NCI-H69 (cell line): ENCODE measurements at places on chromosomes 11 and 22.

GRCh38 chr11:83662494-83662893 lies 376.3 kb upstream of the CCDC90B start:
- peak; percentile 68 for DNase-seq

DNA sequence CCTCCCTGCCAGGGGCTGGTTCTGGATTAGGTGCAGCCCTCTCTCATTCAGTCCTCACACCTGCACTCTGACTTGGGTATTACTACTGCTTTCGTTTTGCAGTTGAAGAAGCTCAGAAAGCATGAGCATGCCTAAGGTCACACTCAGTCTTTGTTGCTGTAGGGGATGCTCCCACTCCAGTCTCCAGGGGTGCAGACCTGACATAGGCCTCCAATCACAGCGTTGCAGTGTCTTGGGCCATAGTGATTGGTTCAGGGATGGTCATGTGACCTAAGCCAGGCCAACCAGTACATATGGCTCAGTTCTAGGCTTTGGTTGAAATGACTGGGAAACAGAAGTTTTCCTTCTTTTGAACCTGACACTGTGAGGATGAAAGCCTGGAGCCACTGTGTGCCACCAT lies 61.7 kb downstream of the FBXO7 start:
- no peak for DNase-seq

DNA sequence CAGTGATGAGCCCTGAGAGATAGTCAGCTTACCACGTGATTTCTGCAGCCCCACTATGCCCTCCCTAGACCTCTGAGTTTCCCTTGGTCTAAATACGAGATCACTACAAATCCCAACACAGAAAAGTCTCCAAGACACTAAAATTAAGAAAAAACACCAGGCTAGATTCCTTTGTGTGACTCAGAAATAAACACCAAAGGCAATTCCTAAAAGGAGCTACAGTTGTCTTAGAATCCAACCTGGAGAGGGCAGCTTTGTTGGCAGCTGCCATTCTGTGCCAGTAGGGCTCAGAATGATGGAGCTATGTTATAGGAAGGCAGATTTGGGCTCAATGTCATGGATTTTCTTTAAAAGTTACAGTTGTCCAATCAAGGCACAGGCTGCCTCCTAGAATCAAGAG lies 37.1 kb upstream of the HMGXB4 start:
- DNase-seq, result no peak

- DNase-seq, result no peak
Measured at GRCh38 chr11:116782728-116783127, 5.1 kb downstream of the ZPR1 start.

DNA sequence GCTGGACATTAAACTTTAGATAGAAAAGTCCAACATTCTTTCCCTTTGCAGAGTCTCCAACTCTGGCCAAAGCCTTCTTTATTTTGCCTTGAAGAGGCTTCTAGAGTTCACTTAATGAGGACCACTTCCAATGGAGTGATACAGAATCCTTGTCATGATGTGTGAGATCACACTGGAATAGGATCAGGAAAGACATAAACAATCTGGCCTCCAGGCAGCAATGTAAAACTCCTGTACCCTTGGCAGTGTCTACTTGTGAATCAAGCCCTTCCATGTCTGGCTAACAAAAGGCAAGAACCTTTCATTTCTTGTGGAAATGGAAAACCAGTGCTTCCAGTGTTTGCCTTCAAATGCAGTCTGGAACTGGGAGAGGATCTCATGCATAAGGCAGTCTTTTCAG lies 56.5 kb upstream of the FIBIN start:
- DNase-seq, result no peak

DNA sequence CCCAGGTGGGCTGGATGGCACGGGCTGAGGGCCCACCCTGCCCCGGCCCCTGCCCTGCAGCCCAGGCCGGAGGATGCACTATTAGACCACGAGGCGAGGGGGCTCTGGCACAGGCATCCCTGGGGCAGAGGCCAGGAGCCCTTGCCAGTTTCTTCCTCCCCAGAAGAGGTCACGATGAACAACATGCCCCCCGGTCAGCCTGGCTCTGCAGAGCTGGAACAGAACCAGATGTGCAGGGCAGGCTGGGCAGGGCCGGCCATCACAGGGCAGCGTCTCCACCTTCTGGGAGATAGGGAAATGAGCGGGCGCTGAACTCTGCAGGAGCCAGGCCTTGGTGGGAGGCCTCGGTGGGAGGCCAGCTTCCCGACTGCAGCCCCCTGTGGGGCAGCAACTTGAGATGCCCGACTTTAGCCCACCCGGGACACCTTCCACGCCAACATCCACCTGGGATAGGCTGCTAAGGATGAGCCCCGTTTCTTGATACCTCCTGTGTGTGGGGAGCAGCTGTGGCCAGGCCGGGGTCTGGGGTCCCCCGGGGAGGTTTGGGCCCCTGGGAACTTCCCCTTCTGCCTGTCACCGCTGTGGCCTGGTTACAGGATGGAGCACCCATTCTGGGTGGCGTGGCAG lies 21.8 kb upstream of the GNB1L start:
- no peak for DNase-seq

- no peak for DNase-seq
Measured at GRCh38 chr11:77789061-77789730, 31.3 kb downstream of the RSF1 start.

DNA sequence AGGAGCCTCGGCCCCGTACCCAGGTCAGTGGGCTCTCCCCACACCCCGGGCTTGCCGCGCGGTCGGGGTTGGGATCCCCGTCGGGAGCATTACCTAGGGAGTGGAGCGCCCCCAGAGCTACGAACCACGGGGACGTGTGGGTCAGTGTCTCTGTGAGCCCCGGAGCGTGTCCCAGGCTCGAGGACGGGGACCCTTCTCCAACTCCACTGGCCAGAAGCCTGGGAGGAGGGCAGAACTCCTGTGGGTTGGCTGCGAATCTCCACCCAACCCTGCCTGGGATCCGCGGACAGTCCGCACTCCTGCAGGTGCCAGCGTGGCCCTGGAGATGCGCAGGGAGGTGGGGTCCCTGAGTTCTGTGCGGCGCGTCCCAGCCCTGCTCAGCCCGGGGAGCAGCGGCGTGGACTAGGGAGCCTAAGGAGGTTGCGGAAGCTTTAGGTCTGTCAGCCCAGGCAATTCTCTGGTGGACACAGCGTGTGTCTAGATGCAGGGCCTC lies 346 bp downstream of the PPFIBP2 start:
- peak; percentile 21 for DNase-seq

DNA sequence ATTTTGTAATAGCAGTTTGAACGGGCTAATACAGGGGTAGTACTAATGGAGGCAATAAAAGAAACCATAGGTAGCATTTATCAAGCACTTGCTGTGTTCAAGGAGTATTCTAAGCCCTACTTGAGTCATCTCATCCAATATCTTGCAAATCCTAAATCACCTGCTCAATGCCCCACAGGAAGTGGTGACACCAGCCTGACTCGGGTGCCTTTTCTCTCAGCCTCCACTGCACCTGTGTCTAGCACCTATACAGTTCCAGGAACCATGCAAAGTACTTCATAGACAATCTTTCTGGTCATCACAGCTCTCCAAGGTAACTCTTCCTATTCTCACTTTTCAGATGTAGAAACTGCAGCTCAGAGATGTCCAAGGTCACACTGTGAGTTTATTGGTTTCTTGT lies 98.0 kb downstream of the PRR5L start:
- no peak for DNase-seq

GRCh38 chr11:83569134-83569805 lies 283.1 kb upstream of the CCDC90B start:
- DNase-seq, result no peak

DNA sequence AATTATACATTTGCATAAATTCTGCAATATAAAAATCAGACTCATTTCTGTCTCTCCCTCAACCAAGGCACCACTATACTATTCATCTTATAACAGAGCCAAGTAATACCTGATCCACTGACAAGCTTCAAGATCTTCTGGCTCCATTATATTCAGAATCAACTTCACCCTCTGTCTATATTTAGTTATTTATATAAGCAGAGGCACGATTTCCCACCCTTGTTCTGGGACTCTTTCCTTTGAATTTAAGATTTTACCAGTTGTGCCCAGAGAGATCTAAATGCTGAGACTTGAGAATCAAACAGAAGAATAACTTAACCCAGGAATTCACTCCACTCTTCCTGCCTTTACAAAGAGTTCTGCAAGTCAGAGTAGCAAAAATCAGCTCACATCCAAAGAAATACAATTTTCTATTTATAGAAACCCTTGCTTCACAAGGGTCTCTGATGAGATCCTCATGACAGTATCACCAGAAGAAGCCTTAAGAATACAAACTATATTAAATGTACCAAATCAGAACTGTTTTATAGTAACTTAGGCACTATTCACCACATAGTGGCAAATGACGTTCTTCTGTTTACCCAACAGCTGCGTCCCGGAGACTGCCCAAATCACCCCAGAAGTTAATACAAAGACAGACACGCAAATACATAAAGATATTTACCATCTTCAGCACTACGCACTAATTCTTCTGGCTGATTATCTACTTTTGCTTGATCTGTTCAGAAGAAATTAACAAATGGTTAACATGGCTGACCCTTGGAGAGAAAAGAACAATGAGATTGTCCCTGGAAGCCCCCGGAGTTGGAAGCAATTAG lies 32.3 kb upstream of the CCDC89 start:
- no peak for DNase-seq

DNA sequence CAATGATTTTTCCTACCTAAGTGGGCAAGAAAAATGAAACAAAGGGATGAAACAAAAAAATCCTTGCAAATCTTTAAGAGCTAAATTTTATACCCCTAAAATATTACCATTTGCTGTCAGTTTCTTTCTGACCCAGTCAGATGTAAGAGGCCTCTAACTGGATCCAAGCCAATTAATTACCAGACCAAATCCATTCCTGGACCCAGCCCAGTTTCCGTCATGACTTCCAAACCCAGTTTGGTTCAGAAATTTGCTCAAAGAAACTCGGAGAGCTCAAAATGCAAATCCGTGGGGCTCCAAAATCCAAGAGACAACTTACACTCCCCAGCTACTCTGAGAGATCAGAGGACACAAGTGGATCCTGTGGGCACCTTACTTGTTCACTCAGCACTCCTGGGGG lies 46.8 kb downstream of the TRIM44 start:
- peak; percentile 23 for DNase-seq

DNA sequence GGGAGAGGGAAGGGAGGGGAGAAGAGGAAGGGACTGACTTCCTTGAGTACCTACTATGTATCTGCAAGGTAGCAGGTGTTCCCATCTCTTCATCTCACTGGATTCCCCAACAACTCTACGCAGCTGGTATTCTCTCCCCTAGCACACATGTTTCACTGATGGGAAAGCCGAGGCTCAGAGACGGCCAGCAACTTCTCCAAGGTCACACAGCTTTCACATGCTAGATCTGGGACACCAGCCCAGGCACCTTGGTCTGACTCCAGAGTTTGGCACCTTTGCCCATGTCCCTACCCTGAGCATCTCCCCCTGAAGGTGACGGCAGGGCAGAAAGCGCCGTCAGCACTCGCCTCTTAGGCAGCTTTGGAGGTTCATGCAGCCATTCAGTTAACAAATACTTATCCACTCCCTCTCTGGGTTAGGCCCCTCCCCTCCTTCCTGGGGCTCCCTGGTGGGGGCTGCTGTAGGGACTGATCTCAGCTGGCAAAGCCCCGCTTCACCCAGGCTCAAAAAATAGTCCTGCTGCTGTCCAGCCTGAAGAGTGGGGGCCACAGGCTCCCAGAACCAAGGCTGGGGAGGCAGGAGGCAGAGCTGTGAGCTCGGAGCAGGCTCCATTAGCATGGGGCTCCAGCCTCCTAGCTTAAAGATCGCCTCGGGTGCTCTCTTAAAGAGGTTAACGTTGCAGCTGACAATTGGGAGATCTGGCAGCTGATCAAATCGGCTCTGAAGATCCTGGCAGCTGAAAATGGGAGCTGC lies 79.4 kb downstream of the IGLL1 start:
- DNase-seq, result peak; percentile 70

GRCh38 chr11:33168709-33169200 lies 7.5 kb upstream of the CSTF3 start:
- DNase-seq, result no peak

GRCh38 chr11:88307749-88308425 lies 29.6 kb downstream of the CTSC start:
- no peak for DNase-seq

DNA sequence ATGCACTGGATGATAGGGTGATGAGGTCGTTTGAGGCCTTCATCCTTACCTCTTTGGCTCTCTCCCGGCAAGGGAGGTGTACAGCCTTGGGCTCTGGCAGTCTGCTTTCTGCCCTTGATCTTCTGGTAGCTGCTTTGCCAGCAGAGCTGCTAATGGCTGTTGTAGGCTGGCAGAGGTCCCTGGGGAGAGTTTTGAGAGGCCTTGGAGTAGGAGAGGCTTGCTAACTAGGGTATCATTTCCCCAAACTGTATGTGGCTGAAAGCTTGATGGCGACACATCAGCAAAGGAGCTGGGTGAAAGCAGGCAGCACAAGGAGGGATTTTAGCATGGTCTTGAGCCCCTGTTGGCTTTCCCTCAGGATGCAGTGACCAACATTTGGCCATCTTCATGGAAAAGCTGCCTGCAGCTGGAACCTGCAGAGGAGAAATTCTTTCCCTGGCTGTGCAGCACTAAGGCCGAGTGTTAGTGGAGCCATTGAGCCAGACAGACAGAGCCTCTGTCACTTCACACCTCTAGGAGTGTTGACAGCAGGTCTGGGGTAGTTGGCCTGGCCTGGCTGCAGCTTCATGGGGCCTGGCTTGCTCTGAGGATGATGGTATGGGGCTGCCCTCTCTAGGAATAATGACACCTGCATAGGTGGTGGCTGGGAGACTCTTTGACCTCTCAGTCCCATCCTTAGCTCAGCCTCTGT lies 3.5 kb upstream of the AMPD3 start:
- peak; percentile 78 for DNase-seq

- no peak for DNase-seq
Measured at GRCh38 chr11:100890789-100891188, 203.7 kb downstream of the ARHGAP42 start.

DNA sequence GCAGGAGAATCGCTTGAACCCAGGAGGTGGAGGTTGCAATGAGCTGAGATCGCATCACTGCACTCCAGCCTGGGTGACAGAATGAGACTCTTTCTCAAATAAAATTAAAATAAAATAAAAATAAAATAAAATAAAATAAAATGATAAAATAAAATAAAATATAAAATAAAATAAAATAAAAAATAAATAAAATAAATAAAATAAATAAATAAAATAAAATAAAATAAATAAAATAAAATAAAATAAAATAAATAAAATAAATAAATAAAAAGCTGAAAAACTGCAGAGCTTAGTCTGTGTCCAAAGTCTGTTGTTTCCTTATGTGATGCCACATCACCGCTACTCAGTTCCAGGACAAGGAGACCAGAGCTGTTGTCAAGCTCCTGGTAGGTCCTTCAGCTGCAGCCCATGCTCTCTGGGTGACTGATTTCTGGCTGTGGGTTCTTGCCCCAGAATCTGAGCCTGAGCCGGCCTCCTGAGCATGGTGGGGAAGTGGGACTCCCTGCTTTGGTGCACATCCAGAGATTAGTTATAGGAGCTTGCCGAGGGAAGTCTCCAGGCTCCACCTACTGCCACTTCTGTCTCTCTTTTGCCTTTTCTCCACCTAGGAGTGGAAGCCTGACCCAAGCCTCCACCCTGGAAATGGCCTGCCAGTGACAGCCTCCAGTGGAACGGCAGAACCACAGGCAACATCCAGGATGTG lies 31.3 kb upstream of the ADA2 start:
- no peak for DNase-seq

GRCh38 chr11:69594481-69594880 lies 46.5 kb upstream of the CCND1 start:
- no peak for DNase-seq
